Gastrocnemius medialis (tissue), 4 donors: ENCODE measurements at places on chromosomes 6 and 20. TPM values are rescaled to one million over a fixed set of nuclear protein-coding genes. Genes with fewer than 3 reads are reported as not detected.

DNA sequence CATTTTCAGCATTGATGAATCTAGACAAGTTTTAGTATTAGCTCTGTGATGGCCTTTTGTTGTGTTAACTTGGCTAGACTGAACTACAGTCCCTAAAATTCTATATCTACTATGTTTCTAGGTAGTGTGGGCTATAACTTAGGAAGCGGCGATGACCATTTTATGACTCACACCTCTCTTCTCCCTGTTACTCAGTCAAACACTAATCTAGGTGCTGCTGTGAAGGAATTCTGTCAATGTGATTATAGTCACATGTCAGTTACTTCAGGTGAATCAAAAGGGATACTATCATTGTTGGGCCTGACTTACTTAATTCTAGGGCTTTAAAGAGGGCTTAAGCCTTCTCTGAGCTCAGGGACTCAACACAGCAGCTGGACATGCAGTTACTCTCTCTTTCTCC, 691.5 kb upstream of the MAP3K7 start:
- no peaks in the 10 kb centered on the region for H3K4me1 ChIP-seq
- no peak overlapping the region for H3K4me3 ChIP-seq
- H3K27ac ChIP-seq: no peak overlapping the region

DNA sequence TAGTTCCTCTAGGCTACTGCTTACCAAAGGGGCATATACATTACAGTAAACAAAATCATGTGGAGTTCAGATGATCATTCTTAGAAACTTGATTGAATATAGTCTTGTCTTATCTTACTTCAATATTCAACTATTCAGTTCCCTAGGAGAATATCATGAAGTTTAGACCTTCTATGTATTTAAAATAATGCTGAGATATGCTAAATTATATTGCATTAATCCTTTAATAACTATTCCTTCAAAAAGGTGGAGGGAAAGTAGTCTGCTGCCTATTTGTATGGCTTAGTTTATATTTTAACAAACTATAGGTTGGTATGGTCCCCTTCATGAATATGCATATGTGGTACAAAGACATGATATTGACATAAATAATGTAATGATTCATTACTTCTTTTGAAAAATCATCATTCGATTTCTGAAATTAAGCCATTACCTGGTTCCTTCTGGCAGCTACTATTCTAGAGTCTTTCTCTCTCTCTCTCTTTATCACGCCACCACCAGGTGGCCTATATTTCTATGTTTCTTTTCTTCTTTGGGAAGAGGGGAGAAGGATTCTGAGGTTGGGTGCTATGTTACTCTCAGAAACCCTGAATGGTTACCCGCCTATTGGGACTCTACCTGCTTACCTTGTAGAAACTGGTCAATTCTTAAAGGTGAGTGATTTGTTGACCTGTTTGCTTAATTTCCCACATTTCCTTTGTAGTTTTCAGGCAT, 855.8 kb downstream of the HACE1 start:
- H3K4me3 ChIP-seq: no peak overlapping the region
- H3K27ac ChIP-seq: no peak overlapping the region
- DNase-seq: no peak
- no peaks in the 10 kb centered on the region for H3K4me1 ChIP-seq
- H3K27me3 ChIP-seq: no peaks in the 10 kb centered on the region

DNA sequence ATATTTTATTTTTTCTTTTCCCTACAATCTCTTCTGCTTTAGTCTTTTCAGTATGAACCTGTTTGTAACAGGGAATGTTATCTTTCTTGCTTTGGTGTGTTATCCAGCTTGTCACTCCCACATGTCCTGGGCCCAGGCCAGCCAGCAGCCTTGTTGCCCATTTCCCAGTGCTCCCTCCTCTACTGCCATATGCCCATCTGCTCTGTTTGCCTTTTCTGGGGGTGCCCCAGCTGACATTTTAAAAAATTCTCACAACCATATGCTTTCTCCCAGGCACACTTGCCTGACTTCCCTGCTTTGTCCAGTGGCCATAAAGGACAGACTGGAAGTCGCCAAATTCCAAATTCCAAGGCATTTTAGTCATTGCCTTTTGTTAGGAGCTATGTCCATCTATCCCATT, 23.6 kb upstream of the LMBRD1 start:
- no peak for DNase-seq
- H3K27me3 ChIP-seq: no peaks in the 10 kb centered on the region
- no peaks in the 10 kb centered on the region for H3K4me1 ChIP-seq
- H3K4me3 ChIP-seq: no peak overlapping the region
- H3K27ac ChIP-seq: no peak overlapping the region
- H3K36me3 ChIP-seq: no peaks in the 10 kb centered on the region

- H3K27me3 ChIP-seq: no peaks in the 10 kb centered on the region
- peaks cover 19% of the 10 kb centered on the region for H3K4me1 ChIP-seq
- peak overlapping the region; percentile 5 for H3K4me3 ChIP-seq
- H3K36me3 ChIP-seq: no peaks in the 10 kb centered on the region
Observed at GRCh38 chr6:45480752-45481415, 103.2 kb upstream of the SUPT3H start.

C20orf144 gene
- not detected for total RNA-seq

GRCh38 chr20:44355498-44356352, at the start of gene HNF4A:
HNF4A (plus strand) TSS chr20:44355699; CDS start chr20:44355805, 106 bp downstream.
- no peaks in the 10 kb centered on the region for H3K36me3 ChIP-seq
- no peak within 1 kb of the TSS for H3K27ac ChIP-seq
- H3K4me3 ChIP-seq: no peak within 1 kb of the TSS
- DNase-seq: no peak

- no peak for DNase-seq
- no peaks in the 10 kb centered on the region for H3K27me3 ChIP-seq
- peak within 1 kb of the TSS; percentile 86 for H3K27ac ChIP-seq
- H3K4me3 ChIP-seq: peak within 1 kb of the TSS; percentile 18
Observed at GRCh38 chr6:149897855-149898744, at the start of gene RAET1E. RAET1E (minus strand) TSS chr6:149898113; CDS start chr6:149890901, 7,212 bp downstream.

RUNX2 gene
- total RNA-seq: 0.78 TPM

FNDC11 gene
- total RNA-seq: not detected
